ENCODE measurements at places on chromosomes 2 and 18. TPM values are rescaled to one million over a fixed set of nuclear protein-coding genes. Genes with fewer than 3 reads are reported as not detected.

Gene LRRTM1
- total RNA-seq = 1.1 TPM

Gene ITGAV
- total RNA-seq = 22.3 TPM

Gene REG3A
- not detected for total RNA-seq

Gene GCA
- total RNA-seq = 31.0 TPM

DNA sequence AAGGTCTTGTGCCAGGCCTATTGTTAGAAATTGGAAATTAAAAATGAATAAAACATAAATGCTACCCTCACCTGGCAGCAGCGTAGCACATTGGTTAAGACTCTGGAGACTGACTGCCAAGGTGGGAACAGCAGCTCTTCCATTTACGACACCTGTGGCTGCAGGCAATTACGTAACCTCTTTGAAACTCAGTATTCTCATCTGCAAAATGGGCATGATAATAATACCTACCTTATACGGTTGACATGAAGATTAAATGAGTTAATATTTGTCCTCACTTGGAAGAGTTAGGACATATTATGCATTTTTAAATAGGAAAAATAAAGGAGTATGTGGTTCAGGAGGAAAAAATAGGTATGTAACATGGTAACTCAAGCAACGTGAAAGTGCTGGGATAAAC is 279.3 kb upstream of the NCKAP5 start:
- no peak for DNase-seq
- no peaks in the 10 kb centered on the region for H3K27me3 ChIP-seq
- H3K36me3 ChIP-seq = peaks cover 4% of the 10 kb centered on the region
- no peaks in the 10 kb centered on the region for H3K4me1 ChIP-seq

GRCh38 chr2:71379086-71379485 is 47.5 kb downstream of the ZNF638 start:
- H3K4me1 ChIP-seq = no peaks in the 10 kb centered on the region
- no peak for DNase-seq
- peaks cover 68% of the 10 kb centered on the region for H3K36me3 ChIP-seq
- H3K27ac ChIP-seq = no peak overlapping the region
- no peak overlapping the region for H3K4me3 ChIP-seq

DNA sequence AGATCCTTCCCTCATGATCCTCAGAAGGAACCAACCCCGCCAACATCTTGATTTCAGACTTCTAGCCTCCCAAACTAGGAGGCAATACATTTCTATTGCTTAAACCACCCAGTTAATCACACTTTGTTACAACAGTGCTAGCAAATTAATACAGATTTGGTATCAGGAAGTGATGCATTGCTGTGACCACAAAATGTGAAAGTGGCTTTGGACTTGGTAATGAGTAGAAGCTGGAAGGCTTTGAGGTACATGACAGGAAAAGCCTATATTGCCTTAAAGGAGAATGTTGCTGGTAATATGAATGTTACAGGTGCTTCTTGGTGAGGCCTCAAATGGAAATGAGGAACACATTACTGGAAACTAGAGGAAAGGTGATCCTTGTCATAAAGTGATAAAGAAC is 260.3 kb downstream of the SATB2 start:
- no peak overlapping the region for H3K4me3 ChIP-seq
- no peak for DNase-seq
- no peaks in the 10 kb centered on the region for H3K36me3 ChIP-seq
- H3K27me3 ChIP-seq = no peaks in the 10 kb centered on the region
- H3K27ac ChIP-seq = no peak overlapping the region

GRCh38 chr2:39530411-39530866 is 93.4 kb upstream of the MAP4K3 start:
- H3K27me3 ChIP-seq = no peaks in the 10 kb centered on the region
- peaks cover 4% of the 10 kb centered on the region for H3K4me1 ChIP-seq
- H3K27ac ChIP-seq = no peak overlapping the region
- H3K4me3 ChIP-seq = no peak overlapping the region
- no peak for DNase-seq
- peaks cover 10% of the 10 kb centered on the region for H3K36me3 ChIP-seq

GRCh38 chr2:203808046-203808750 is 59.4 kb upstream of the CTLA4 start:
- no peak for DNase-seq
- H3K27ac ChIP-seq = no peak overlapping the region
- no peaks in the 10 kb centered on the region for H3K4me1 ChIP-seq
- no peaks in the 10 kb centered on the region for H3K27me3 ChIP-seq
- H3K36me3 ChIP-seq = peaks cover 10% of the 10 kb centered on the region

Data from H9 (cell line).